Stimulated activated CD4-positive, alpha-beta T cell treated with anti-CD3 and anti-CD28 coated beads, Interleukin-15, amount 100 ng/mL, for 24 hours (primary cell): ENCODE measurements at places on chromosomes 11 and 22.

GRCh38 chr11:35190804-35191348 is 51.9 kb downstream of the CD44 start:
- DNase-seq, result no peak

DNA sequence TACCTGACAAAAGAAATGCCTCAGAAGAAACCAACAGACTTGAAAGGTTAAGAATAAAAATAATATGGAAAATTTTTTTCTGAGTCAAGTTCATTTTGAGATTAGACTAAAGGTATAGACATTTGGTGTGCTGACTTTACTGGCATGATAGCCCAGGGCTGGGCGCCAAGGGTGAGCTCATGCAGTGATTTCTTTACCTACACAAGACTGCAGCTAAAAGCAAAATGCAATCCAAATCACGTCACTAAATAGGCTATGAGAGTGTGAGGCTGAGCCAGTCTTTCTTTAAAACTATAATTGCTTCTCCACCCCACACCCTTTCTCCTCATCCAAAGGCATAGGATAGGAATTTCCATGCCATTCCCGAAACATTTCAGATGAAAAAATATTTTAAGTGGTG is 196.5 kb downstream of the FAM76B start:
- no peak for DNase-seq

- DNase-seq, result no peak
Observed at GRCh38 chr11:465896-466530, 15.9 kb downstream of the PTDSS2 start.

- no peak for DNase-seq
Observed at GRCh38 chr11:102920118-102920684, 35.3 kb downstream of the MMP13 start.

GRCh38 chr22:38230108-38230825 is 28.5 kb downstream of the MAFF start:
- DNase-seq, result peak; percentile 37

DNA sequence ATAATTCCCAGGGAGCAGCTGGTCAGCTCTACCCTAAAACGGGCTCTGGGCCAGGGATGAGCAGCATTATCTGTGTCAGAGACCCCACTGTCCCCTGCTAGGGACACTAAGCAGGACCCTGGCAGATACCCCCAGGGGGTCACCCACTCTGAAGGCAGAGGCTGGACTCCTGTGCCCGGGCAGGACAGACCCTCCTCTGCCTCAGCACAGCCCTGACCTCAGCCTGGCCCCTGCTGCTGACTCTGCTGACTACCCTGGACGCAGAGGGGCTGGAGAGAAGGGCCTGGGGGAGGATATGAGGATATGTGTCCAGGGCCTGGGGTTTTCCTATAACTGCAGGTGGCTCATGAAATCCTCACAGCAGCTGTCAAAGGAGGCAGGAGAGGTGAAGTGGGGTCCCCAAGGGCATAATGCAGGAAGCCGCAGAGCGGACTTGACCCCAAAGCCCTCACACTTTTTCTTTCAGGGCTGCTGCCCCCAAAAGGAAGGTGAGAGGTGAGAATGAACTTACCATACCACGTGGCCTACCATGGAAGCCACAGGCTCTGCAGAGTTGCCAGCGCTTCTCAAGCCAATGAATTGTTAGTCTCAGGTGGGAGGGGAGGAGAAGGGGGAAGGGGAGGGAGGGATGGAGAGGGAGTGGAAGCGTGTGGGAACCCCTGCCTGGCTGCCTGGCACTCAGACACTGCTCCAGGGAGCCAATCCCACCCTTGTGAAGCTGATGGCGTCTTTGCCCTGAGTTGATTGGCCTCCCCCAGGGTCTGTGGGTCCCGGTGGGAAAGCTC is 76.7 kb upstream of the WNT11 start:
- no peak for DNase-seq
